M059J (cell line): ENCODE measurements at places on chromosomes 13 and 19. TPM values are rescaled to one million over a fixed set of nuclear protein-coding genes. Genes with fewer than 3 reads are reported as not detected.

The CEACAM8 gene
- not detected in 2 replicates for total RNA-seq

The MYPOP gene
- 1.0 and 4.7 TPM in 2 replicates for total RNA-seq

The ZNF382 gene
- total RNA-seq = 8.3 and 12.8 TPM in 2 replicates

The ANKLE1 gene
- 0.69 and 0.71 TPM in 2 replicates for total RNA-seq

The ZNF302 gene
- total RNA-seq = 10.7 and 14.8 TPM in 2 replicates

The ZNF155 gene
- 6.1 and 10.2 TPM in 2 replicates for total RNA-seq

The DMWD gene
- total RNA-seq = 16.0 and 38.2 TPM in 2 replicates

The RYR1 gene
- total RNA-seq = not detected in 2 replicates
